ENCODE measurements at places on chromosomes 7 and 10.

DNA sequence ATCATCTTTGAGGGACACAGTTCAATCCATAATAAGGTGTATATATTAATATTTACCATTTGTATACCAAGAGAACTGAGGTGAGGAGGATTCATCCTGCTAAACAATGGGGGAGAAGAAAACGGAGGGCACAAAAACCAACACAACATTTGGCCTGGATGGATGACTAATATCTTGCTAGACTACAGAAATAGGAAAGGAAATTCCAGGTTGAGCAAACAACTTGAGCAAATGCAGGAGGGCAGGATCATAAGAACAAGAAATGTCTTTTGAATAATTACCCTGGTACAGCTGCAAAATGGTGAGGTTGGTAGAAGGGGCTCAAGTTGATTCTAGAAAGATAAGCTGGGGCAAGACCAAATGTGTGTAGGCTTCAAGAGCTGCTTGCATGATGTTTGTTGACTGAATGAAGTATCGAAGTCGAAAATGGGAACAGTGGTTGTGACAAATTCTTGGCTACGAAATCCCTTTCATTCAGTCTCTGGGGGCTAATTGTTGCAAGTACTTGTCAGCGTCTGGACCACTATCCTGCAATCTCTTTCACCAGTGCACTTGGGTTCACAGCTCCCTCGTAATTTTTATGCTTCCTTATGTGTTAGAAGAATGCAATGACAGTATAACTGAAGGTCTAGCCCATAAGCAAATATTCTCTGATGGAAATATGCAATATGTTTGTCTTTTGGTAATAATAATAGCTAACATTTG, 176.2 kb downstream of the PTEN start:
- DNase-seq = no peak

DNA sequence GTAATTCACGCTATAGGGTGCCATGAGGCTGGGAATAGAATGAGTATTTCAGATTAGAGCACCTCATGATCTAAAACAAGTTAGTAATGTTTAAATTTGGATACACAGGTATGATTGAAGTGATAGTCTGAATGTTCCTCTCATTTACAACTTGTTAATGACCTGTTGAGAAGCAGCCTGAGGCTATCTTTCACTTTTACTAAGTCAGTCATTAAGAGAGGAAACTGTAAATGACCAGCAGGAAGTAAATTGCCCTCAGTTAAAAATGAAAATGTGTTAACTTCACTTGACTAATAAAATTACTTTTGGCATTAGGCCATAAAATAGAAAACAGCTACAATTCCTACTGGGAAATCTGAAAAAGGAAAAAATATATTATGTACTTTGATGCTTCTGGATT, 1042.0 kb downstream of the DNAJB9 start:
- no peak for DNase-seq

GRCh38 chr7:114481999-114482398, 67.4 kb downstream of the FOXP2 start:
- DNase-seq = no peak

DNA sequence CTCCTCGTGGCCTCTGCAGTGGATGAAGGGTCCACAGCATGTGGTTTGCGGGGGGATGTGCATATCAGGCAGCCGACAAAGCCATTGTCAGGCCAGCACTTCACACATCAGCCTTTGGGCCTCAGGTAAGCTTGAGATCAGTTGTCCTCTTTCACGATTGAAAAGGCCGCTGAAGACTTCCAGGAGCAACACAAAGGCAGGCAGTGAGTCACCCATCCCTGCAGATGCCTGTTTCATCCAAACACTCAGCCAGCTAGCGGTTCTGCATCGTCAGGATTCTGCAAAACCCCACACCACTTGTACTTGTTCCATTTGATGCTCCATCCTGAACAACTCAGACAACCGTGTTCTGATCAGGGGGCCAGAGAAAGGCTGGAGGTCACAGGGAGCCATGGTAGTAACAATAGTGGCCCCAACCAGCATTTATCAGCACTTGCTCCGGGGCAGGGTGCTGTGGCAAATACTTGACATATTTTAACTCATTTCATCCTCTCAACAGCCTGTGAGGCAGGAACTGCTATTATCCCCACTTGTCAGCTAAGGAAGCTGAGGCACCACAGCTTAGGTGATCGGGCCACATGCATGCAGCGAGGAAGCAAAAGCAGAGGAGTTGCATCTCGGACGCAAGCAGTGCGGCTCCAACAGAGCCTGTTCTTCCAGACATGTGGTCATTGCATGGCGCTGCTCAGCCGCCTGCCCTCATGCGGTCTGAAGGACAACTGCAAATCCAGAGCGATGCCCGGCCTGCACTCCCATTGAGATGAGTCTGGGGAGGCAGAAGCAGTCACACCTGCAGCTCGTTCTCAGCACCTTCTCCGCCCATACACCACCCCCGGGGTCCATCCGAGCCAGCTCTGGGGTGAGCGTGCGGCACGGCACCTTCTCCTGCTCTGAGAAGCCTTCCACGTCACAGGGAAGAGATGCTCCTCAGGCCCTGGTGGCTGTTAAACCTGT, 144.9 kb downstream of the PAXIP1 start:
- DNase-seq = no peak

DNA sequence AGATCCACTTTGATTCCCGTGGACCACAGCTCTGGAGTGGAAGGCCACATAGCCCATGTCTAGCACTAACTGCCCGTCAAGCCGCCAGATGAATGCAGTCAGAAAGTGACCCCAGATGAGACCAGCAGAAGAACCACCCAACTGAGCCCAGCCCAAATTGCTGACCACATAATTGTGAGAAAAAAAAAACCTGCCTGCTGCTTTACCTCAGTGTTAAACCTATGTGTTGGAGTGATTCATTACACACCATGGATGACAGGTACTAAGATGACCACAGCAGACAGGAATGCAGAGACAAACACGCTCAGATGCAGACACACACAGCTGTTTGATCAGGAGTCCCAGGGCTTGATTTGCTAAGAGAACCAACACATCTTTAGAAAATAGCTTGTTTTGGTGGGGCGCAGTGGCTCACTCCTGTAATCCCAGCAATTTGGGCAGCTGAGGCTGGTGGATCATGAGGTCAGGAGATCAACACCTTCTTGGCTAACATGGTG, 168.1 kb upstream of the PPP2R2D start:
- DNase-seq = no peak

- DNase-seq = no peak
Observed at GRCh38 chr7:51590746-51591145, 274.1 kb upstream of the COBL start.

DNA sequence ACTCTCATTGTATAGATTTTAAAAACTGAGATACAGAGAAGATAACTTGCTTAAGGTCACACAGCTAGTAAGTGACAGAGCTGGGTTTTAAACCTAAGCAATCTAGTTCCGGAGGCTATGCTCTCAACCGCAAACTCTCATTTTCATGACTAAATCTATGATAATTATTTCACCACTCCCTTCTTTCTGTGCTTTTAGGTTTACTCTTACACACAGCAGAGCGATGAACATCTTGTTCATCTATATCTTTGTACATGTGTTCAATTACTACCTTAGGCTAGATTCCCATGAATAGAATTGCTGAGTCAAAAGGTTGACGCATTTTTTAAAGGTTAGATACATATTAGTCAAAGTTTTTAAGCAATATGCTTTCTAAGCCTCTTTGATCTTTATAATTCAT, 154.8 kb downstream of the CHN2 start:
- no peak for DNase-seq

GRCh38 chr10:67257018-67257417, 331.2 kb downstream of the LRRTM3 start:
- no peak for DNase-seq

DNA sequence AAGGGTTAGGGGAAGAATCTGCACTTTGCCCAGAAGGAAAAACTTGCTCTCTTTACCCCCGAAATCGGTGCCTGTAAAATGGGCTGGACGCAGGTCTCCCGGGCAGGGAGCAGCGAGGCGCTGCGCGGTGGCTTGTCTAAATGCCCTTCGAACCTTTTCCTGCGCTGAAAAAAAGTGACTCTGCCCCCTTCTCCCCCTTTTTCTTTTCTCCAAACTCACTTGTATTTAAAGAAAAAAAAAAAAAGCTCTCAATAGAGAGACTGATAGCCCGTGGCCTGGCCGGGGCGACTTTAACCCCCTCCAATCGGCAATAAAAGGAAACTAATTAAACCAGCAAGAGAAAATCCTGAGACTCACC, 286 bp downstream of the SP8 start:
- no peak for DNase-seq

DNA sequence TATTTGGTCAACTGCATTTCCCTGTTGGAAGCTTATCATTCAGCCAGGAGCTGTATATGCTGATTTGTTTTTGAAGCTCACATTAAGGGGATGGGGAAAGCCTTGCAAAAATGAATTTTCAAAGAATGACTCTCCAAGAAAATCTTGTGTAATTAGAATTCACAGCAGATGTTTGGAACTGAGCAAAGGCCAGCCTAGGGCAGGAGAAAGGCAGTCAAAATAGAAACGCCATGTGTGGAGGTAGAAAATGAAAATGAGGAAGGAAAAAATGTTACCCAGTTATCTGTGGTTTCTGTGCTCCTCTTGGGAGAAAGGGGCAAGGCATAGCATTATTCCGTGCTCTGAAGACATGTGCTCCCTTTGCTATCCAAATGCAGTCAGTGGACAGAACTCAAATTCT, 93.5 kb downstream of the NRP1 start:
- DNase-seq = no peak

DNA sequence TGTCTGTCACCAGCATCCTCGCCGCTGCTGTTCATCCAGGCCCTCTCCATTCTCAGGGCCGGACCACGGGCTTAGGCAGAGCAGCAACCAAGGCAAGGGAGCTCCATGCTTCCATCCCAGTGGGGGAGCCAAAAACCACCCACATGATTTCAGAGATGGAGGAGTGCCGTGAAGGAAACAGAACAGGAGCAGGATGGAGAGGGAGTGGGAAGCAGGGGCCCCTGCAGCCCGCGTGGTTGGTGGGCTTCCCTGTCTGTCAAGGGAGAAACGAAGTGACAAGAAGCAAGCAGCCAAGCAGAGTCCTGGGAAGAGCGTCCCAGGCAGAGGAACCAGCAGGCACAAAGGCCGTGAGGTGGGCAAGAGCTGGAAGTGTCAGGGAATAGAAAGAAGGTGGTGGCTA, 95.7 kb downstream of the SLIT1 start:
- no peak for DNase-seq

DNA sequence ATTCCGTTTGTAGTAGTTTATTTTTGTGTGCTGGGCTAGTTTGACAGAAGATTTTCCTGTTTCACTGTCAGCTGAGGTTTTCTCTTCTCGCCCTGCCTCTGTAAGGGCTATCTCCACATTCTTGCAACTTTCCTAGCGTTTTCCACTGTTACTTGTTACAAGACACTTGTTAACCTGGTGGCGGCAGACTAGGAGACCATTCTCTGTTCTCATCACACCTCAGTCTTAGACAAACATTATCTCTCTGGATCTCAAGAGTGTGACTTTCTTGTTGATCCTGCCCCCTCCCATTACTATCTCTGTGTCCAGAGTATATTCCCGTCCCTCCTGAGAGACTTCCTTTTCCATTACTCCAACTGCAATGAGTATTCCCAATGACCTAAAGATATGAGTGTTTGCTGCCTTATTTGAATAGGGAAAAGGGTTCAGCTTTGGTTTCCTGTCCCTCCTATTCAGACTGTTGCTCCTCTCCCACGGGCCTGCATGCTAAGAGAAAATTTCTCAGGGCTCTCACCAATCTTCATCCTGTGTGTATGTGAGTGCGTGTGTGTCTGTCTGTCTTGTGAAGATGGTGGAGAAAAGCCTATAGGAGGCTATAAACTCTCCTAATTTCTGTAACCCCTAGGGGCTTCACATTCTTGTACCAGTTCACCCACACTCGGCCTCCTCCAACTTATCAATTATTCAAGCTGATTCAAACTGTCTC, 722.4 kb upstream of the POT1 start:
- no peak for DNase-seq

- DNase-seq = no peak
Observed at GRCh38 chr10:129360046-129360445, 107.0 kb upstream of the MGMT start.

- no peak for DNase-seq
Observed at GRCh38 chr10:112202561-112203241, 19.1 kb upstream of the GPAM start.

DNA sequence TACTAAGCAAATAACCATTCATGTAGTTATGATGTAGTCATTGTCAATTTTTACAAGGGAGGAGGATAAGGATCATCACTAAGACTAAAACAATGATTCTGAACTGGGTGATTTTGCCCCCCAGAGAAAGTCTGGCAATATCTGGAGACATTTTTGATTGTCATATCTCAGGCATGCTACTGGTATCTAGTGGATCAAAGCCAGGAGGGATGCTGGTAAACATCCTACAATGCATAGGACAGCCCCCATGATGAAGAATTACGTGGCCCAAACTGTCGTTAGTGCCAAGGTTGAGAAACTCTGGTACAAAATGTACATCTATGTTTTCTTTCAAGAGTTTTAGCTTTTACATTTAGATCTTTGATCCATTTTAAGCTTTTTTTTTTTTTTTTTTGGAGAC, 57.3 kb downstream of the GBF1 start:
- DNase-seq = no peak

DNA sequence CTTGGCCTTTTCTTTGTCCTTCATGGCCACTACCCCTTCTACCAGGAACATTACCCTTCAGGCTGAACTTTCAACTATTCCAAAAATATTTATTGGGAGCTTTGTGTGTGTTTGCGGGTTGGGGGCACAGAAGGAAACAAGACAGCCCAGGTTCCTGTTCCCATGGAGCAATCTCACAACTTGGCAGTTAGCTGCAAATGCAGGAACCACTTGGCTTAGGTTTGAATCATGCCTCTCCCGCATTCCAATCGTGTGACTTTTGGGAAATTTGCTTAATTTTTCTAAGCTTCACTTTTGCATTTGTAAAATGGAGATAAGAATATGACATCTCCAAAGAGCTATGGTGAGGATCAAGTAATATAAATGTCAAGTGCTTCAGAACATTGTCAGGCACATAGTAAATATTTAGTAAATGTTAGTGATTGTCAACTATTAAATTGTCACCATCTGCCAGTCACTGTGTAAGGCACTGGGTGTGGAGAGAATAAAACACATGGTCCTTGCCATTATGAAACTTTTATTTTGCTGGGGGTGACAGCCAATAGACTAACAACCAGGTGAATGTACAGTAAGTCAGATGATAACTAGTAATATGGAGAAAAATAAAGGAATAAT, 277.1 kb downstream of the SNX13 start:
- no peak for DNase-seq

DNA sequence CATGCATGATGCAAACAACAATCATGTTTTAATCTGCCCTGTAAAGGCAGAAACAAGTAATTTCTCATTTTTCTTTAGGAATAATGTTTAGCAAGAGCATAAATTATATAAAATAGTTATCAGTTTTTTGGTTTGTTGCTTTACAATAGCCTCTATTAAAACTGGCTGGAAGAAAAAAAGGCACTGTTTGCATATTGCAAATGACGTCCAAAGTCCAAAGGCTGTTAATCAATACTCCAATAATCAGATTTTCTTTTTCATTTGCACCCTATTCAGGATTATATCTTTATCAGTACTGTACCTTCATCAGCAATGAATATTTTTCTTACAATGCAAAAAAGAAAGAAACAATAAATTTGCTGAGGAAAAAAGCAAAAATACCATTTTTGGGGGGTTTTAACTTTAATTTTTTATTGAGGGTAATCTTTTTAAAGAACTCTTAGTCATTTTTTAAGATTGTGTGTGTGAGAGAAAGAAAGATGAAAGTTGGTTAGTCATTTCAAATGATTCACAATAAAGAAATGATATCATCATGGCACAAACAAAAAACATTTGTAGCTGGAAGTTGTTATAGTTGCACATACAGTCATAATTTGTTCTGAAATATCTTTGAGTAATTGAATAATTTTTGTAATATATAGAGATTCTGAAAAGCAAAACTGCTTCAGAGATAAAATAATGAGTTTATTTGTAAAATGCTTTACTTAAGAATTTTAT, 44.4 kb upstream of the AKR1C2 start:
- no peak for DNase-seq

Measured in stimulated activated naive CD4-positive, alpha-beta T cell (primary cell).